ENCODE measurements at places on chromosomes 5 and 9.

DNA sequence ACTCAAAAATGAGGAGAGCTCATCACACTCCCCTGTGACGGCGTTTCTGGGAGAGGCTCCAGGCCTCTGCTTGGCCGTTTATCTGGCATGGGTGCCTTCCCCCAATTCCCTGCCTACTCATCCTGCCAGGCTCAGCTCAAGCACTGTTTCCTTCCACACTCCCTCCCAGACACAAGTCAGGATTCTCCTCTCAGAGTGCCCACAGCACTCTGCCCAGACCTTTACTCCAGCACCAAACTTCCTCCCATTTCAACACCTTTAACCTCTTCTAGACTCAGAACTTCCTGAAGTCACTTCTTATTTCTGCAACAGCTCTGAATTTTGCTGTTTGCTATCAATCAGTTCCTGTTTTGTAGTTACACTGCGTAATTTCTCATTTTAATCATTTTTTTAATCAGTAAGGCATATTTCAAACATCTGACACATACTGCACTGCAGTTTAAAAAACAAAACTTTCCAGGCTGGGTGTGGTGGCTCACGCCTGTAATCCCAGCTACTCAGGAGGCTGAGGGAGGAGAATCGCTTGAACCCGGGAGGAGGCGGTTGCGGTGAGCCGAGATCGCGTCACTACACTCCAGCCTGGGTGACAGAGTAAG is 16.0 kb downstream of the TRMO start:
- DNase-seq = no peak

- no peak for DNase-seq
Measured at GRCh38 chr9:127506814-127507750, 55.8 kb downstream of the LRSAM1 start.

GRCh38 chr5:14155075-14155474 is 11.9 kb downstream of the TRIO start:
- DNase-seq = no peak

GRCh38 chr5:18968966-18969365 is 1019.0 kb downstream of the CDH18 start:
- DNase-seq = no peak

DNA sequence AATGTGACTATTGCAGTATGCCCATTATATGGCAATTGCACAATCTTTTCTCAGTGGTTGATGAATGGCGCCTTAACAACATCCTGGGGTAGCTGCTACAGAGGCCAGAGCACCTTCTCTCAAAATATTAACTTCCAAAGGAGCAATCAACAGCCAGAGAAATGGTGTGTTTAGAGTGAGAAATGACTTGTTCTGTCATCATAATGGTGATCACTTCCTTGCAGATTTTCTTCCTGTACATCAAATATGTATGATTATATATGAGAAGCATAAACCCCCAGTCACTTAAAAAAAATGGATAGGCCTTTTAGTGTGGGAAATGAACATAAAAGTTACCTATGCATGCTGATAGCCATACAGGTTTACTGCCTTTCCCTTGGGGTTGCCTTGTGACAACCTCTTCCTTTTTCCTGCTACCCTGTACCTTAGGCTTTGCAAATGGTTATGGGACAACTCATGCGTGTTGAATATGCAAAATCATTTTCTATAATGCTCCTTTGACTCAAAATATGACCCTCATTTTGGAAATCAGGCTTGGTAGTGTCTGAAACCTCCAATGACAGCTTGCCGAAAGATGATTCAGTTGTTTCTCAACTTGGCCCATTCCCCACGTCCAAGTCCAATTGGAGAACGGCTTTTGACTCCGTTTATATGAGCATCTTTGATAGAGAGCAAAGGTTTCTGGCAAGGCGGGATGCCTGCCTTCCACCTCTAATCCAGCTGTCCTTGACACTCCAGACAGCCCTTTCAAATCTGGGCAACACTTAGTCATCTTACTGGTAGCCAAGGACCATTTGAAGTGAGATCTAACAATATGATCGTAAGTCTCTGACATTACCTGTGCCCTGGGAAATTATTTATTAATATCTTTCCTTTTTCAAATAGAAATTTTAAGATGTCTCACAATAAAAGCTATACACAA is 69.3 kb downstream of the SLC1A1 start:
- no peak for DNase-seq

DNA sequence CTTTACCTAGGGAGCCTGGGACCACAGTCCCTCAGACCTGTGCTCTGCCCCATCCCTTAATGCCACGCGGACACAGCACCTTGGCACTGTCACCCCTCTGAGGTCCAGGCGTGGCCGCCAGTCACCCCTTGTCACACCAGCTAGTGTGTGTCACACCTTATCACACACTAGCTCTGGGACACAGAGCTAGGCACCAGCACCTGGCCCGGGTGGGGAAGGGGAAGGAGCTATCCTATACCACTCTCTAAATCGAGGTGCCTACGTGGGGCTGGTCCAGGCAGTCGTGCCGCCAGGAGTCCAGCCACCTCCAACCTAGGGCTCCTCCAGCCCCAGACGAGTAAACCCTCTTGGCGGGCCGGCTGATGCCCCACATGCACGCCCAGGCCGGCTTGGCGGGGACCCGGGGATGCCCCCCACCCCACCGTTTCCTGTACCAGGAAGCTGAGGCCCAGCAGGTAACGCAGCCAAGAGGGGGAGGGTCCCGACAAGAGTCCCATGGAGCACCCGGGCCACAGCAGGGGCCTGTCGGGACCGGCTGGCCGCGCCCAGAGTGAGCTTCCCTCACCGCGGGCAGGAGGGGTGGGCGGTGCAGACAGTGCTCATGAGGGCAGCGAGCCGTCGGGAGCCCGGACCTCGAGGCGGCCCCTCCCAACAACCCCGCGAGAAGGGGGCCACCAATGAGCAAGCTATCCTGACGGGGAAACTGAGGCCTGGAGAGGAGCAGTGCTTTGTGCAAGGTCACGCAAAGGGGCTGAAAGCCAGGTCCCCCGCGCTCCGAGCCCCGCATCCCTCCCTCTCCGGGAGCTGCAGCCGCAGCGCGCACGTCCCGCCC is 550 bp downstream of the CORO2A start:
- DNase-seq = no peak

GRCh38 chr9:13270734-13271133 is 8.8 kb downstream of the MPDZ start:
- no peak for DNase-seq

- DNase-seq = no peak
Measured at GRCh38 chr9:91966503-91966902, 16.5 kb upstream of the ROR2 start.

- no peak for DNase-seq
Measured at GRCh38 chr5:86971034-86971571, 296.6 kb upstream of the RASA1 start.

DNA sequence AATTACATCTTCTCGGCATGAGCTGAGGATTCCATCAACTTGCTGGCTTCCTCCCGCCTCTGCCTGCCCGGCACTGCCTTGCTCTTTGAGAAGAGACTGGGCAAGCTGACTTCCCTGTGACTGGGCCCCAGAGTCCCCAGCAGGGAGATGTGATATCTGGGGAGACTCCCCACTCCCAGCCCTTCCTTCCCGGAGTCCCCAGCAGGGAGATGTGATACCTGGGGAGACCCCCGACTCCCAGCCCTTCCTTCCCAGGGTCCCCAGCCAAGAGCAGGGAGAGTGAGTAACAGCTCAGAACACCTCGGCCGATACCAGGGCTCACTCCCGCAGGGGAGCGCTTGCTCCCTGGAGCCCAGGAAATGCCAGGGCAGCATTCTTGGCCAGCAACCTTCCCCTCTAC is 90.1 kb upstream of the NEURL1B start:
- no peak for DNase-seq

DNA sequence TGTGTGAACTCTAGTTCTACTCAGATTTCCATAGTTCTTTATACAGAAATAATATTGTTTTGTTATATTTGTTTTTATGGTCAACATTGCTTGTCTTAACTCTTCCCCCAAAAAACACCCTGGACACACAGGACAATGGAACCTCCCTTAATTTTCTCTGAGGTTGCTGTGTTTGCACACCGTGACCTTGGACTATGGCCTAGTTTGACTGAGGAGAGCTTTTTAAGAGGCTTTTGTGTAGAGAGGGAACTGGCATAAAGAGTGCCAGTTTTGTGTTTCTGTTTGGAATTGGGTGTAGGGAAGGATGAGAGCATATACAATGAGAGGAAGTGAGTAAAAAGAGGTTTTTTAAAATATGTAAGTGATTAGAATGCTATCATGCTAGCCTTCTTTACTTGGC is 101.1 kb upstream of the MEF2C start:
- DNase-seq = no peak

DNA sequence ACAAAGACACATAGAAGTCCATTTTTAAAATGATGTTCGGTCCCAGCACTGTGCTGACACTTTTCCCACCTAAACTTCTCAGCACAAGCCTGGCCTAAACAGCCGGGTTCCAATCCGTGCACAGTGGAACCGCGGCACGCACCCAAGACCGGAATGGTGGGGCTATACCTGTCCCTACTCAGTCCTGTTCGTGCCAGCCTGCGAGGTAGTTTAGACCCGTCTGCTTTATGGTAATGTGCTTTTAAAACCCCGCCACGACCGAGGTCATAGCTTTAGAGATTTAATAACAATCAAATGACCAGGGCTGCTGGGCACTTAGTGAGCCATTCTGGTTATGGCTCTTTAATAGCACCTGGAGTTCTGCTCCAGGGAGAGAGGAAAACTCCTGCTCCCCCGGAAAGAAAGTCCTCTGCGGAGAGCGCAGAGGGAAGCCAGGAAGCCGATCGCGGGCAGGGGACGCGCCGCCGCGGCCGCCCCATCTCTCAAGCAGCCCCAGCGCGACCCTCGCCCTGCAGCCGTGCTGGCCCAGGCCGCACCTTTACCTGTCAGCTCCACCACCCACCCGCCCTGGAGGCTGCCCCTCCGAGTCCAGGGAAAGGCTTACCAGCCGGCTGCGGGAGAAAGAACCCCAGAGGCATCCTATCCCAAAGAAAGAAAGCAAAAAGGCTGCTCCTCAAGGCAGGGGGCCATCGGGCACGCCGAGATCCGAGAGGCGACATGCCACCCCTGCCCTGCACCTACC is 511 bp downstream of the ARL15 start:
- peak; percentile 42 for DNase-seq

GRCh38 chr5:96566833-96567587 is 95.2 kb upstream of the CAST start:
- DNase-seq = no peak

- DNase-seq = no peak
Measured at GRCh38 chr5:178785999-178786398, 55.5 kb upstream of the ZNF354A start.

GRCh38 chr9:13898957-13899356 is 415.0 kb downstream of the NFIB start:
- no peak for DNase-seq

DNA sequence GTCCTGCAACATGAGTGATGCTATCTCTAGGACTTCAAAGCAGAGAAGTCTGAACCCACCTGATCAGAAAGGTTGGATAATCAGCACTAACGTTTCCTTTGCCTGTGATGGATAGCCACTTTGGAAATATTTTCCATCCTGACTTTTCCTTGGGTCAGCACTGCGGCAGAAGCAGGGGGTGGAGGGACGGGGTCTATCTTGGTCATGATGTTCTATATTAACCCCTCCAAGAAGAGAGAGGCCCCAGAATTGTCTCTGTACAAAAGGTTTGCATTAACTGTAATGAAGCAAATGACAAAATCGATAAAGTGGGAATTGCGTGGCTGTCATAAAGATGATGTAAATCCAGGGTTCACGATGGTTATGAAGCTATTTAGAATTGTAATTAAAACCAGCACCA is 279.8 kb upstream of the PANK3 start:
- no peak for DNase-seq

- DNase-seq = no peak
Measured at GRCh38 chr5:52466113-52466512, 321.6 kb upstream of the ITGA1 start.

- no peak for DNase-seq
Measured at GRCh38 chr9:136880651-136881050, 5.7 kb upstream of the TRAF2 start.

DNA sequence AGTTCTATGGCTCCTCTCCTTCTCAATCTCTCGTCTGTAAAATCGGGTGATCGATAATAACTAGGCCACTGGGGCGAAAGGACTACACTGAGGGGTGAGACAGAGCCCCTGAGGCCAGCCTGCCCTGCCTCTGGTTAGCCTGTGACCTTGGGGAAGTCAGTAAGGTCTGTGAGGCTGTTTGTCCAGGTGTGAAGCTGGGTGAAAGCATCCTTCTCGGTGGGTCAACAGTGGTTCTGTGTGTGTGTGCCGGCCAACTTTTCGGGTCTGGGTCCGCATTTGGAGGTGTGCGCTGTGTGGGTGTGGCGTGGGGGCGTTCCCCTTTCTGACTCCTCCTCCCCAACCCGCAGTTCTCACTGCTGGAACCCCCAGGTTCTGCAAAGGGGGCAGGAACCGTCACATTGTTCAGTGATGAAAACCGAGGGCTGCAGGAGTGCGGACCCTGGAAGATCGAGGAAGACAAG is 5.0 kb upstream of the RNF44 start:
- no peak for DNase-seq

GRCh38 chr9:115025721-115026120 is 92.2 kb downstream of the TNC start:
- DNase-seq = no peak

GRCh38 chr9:2173170-2173569 is 158.0 kb downstream of the SMARCA2 start:
- DNase-seq = no peak

DNA sequence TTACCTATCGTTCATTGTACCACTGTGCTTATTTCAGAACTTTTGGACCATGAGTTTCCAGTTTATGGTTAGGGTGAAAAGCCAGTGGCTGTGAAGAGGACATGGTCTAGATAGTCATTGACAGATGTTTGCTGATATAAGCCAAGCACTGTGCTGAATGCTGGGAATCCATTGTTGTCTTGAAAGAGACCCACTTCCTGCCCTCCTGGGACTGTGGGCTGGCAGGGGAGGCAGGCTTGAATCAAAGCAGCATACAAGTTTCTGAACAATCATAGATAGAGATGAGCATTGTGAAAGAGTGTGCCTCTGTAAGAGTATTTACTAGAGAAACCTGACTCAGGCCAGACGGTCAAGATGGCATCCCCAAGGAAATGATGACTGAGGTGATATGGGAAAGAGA is 73.4 kb downstream of the NMUR2 start:
- no peak for DNase-seq

- no peak for DNase-seq
Measured at GRCh38 chr9:18717759-18718158, 243.8 kb downstream of the ADAMTSL1 start.

GRCh38 chr9:38621434-38622287 is 1.3 kb upstream of the ANKRD18A start:
- peak; percentile 24 for DNase-seq

DNA sequence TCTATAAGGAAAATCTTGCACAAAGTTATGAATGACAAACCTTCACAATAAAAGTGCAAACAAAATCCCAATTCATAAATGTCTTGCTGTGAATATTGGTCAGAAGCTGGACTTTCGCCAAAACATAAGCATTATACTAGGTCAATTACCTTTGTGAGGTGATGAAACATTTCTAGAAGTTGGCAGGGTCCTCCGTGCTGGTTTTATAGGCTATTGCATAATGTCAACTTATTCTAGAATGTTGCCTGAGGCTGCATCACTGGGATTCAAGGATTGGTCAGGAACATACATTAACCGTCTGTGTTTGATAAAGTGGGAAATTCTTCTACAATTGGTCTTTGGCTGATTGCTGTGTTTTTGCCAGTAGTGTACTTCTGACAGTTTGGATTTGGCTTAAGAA is 49.8 kb upstream of the PALM2AKAP2 start:
- no peak for DNase-seq

GRCh38 chr5:18967637-18968036 is 1020.4 kb downstream of the CDH18 start:
- no peak for DNase-seq
